ENCODE measurements at places on chromosomes 1 and 21.
A peak's percentile ranks its signal among the peaks of the same experiment; 100 is the strongest.

GRCh38 chr1:193457676-193458075, 271.3 kb upstream of the B3GALT2 start:
- no peak for DNase-seq

GRCh38 chr1:213162338-213162737, 111.3 kb downstream of the RPS6KC1 start:
- DNase-seq, result no peak

DNA sequence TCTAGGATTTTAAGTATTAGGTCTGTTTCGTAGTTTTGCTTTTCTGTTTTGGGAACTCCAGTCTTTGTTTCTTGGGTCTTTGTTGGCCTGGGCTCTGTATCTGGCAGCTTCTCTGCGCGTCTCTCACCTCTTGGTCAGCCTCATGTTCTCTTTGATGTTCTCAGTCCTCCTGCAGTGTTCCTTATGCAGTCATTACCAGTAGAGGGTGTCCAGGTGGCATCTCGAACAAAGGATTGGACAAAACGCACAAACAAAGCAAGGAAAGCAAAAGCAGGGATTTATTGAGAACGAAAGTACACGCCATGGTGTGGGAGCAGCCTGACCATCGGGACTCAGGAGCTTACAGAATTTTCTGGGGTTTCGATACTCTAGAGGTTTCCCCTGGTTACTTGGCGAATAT, 133.7 kb upstream of the COL6A1 start:
- DNase-seq, result no peak

DNA sequence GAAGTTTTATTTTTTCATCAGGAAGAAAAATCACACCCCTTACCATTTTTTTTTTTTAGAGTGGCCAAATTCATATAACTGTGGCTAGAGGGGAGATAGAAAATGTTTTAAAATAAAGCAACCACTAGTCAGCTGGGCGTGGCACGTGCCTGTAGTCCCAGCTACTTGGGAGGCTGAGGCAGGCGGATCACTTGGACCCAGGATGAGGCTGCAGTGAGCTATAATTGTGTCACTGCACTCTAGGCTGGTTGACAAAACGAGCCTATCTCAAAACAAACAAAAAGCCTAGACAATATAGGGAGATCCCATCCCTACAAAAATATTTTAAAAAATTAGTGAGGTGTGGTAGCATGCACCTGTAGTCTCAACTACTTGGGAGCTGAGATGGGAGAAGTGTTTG, 14.8 kb upstream of the BECN2 start:
- no peak for DNase-seq

- no peak for DNase-seq
Measured at GRCh38 chr21:41186755-41187536, 19.0 kb downstream of the BACE2 start.

GRCh38 chr1:91803847-91804545, 82.0 kb downstream of the TGFBR3 start:
- peak; percentile 23 for DNase-seq

- DNase-seq, result no peak
Measured at GRCh38 chr1:147591261-147591891, 50.1 kb downstream of the BCL9 start.
